ENCODE measurements at places on chromosomes 3 and 15. TPM values are rescaled to one million over a fixed set of nuclear protein-coding genes. Genes with fewer than 3 reads are reported as not detected.

GRCh38 chr3:30986551-30986950 is 92.1 kb upstream of the GADL1 start:
- no peak overlapping the region for H3K27ac ChIP-seq
- H3K36me3 ChIP-seq = no peaks in the 10 kb centered on the region

DNA sequence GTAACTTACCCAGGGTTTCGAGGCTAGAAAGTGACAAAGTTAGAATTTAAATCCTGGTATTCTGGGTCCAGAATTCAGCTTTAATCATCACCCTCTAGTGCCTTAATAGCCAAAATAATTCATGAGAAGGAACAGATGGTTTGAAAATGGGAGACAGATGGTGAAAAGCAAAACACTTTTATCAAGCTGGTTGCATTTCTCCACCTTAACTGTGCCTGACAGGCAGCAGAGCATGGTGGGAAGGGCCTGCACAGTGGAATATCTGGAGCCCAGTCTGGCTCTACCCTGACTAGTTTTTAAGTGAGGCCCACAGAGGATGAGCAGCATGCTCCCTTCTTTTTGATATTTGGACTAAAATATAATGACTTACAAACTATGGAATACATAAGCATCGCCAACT is 35.6 kb upstream of the RASGRP1 start:
- peaks cover 64% of the 10 kb centered on the region for H3K27me3 ChIP-seq
- H3K4me1 ChIP-seq = no peaks in the 10 kb centered on the region
- no peak overlapping the region for H3K4me3 ChIP-seq

DNA sequence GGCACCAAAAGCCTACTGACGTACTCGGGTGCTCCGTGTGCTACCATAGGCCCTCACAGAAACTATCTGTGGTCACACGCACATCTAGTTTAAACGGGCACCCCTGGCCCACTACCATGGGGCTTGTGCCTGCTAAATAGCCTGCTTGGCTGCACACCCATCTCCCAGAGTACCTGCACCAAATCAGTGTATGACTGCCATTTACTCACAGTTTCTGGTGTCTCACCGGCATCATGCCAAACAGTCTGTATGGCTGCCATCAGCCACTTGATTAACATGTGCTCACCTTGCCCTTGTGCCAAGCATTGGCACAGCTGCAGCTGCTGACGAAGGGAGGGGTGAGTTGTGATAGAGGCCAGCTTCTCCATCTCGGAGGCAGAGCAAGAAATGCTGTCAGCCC is 232.7 kb downstream of the IGSF11 start:
- no peak overlapping the region for H3K27ac ChIP-seq
- no peaks in the 10 kb centered on the region for H3K36me3 ChIP-seq
- no peak overlapping the region for H3K4me3 ChIP-seq
- H3K4me1 ChIP-seq = no peaks in the 10 kb centered on the region

DNA sequence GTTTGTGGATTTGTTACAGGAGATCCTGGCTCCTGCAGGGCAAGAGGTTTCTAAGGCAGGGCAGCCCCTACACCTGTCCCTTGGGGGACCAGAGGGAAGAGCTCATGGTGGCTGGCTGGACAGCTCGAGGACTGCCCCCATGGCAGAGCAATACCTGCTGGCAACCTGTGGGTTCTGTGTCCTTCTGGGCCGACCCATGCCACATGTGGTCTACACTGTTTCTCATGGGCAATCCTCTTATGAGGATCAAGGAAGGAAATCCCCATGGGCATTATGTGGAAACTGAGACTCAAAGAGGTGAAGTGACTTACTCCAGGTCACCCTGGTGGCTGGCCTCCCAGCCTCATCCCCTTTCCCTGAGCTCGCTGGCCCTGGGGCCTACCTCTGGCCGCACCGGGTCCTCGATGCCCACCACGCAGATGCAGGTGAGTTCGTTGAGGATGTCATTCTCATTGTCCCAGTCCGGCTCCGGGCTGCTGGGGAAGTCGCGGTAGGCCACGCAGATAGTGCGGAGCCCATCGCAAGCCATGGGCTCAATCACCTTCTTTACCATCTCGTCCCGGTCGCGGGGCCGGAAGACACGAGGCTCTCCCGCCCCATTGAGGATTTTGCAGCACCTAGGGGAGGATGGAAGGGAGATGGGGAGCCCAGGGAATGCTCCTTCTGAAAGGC is 37.5 kb upstream of the SEC13 start:
- H3K27ac ChIP-seq = peak overlapping the region; percentile 76
- H3K4me1 ChIP-seq = peaks cover 33% of the 10 kb centered on the region
- no peak overlapping the region for H3K4me3 ChIP-seq
- H3K36me3 ChIP-seq = no peaks in the 10 kb centered on the region
- peak; percentile 30 for DNase-seq

- H3K4me1 ChIP-seq = peaks cover 8% of the 10 kb centered on the region
- no peak for DNase-seq
- H3K36me3 ChIP-seq = peaks cover 17% of the 10 kb centered on the region
- H3K27me3 ChIP-seq = no peaks in the 10 kb centered on the region
- no peak overlapping the region for H3K27ac ChIP-seq
Observed at GRCh38 chr15:68790242-68790575, 30.5 kb downstream of the ANP32A start.

- H3K36me3 ChIP-seq = peaks cover 5% of the 10 kb centered on the region
- no peaks in the 10 kb centered on the region for H3K27me3 ChIP-seq
- DNase-seq = peak; percentile 81
- H3K4me1 ChIP-seq = no peaks in the 10 kb centered on the region
Observed at GRCh38 chr15:22839046-22839695, 705 bp downstream of the NIPA2 start.

GRCh38 chr15:82663186-82663600 is 16.0 kb upstream of the CPEB1 start:
- no peaks in the 10 kb centered on the region for H3K4me1 ChIP-seq
- no peak overlapping the region for H3K27ac ChIP-seq
- no peak overlapping the region for H3K4me3 ChIP-seq
- DNase-seq = peak; percentile 83
- H3K36me3 ChIP-seq = no peaks in the 10 kb centered on the region
- no peaks in the 10 kb centered on the region for H3K27me3 ChIP-seq

DNA sequence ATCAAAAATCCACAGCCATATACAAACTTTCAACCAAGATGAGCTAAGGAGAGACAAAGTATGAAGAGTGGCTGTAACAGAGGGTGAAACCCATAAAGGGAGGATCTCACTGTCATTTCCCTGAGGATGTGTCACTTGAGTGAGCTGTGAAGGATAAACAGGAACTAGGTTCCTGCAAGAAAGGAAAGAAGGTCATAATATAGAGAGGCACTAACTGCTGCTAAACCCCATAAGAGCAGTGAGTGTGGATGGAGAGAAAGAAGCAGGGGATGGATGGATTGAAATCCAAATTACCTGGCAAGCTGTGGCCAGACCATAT is 45.2 kb upstream of the CADPS start:
- DNase-seq = no peak
- H3K4me3 ChIP-seq = no peak overlapping the region
- no peaks in the 10 kb centered on the region for H3K4me1 ChIP-seq

DNA sequence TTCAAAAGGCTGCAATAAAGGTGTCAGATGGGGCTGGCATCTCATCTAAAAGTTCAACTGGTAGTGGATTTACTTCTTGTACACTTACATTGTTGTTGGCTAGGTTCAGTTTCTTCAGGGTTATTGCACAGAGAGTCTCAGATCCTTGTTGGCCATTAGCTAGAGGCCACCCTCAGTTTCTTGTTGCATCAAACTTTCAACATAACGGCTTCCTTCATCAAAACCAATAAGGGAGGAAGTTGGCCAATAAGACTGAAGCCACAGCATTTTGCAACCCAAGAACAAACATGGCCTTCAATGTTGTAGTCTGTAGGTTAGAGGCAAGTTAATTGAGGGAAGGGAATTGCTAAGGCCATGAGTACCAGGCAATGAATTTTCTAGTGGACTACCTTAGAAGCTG is 218.0 kb downstream of the ZBBX start:
- no peak overlapping the region for H3K27ac ChIP-seq
- H3K27me3 ChIP-seq = no peaks in the 10 kb centered on the region
- H3K4me3 ChIP-seq = no peak overlapping the region
- no peak for DNase-seq

- peak; percentile 26 for DNase-seq
- no peak overlapping the region for H3K27ac ChIP-seq
- no peaks in the 10 kb centered on the region for H3K36me3 ChIP-seq
- no peak overlapping the region for H3K4me3 ChIP-seq
Observed at GRCh38 chr3:188455748-188456147, 301.8 kb downstream of the LPP start.

Gene ZMYND10
- 2.9 TPM for total RNA-seq

Gene PRR20G
- not detected for total RNA-seq

Gene TM4SF1
- 210 TPM for total RNA-seq
